Immature natural killer cell (primary cell): ENCODE measurements at places on chromosomes 12 and 14. TPM values are rescaled to one million over a fixed set of nuclear protein-coding genes. Genes with fewer than 3 reads are reported as not detected.

DNA sequence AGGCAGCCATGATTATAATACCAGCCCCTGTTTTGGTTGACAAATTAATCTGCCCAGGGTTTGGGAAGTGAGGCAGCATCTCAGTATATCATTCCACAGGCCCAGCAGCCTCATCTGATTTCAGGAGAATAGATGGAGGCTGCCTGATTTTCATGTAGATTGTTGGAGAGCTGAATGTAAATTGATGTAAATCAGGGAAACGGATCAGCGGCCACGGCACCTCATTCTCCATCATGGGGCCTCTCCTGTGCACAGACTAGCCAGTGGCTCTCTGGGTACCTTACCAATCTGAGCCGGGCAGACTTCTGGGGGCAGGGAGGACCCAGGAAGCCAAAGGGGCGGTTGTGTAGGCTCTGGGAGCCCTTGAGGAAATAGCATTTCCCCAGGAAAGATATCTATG lies 63.7 kb upstream of the GSC start:
- H3K27me3 ChIP-seq = no peaks in the 10 kb centered on the region
- no peaks in the 10 kb centered on the region for H3K36me3 ChIP-seq
- no peak for DNase-seq
- H3K27ac ChIP-seq = no peak overlapping the region
- no peak overlapping the region for H3K4me3 ChIP-seq
- no peaks in the 10 kb centered on the region for H3K4me1 ChIP-seq

- no peak overlapping the region for H3K27ac ChIP-seq
- H3K4me3 ChIP-seq = no peak overlapping the region
- no peaks in the 10 kb centered on the region for H3K27me3 ChIP-seq
These were observed 436.2 kb downstream of the RAD51B start for GRCh38 chr14:68255693-68256178.

Gene DHH
- polyA plus RNA-seq = not detected

GRCh38 chr12:93380480-93381121 lies 2.9 kb downstream of the NUDT4 start:
- no peaks in the 10 kb centered on the region for H3K36me3 ChIP-seq
- no peak for DNase-seq
- H3K27ac ChIP-seq = no peak overlapping the region
- peaks cover 57% of the 10 kb centered on the region for H3K4me1 ChIP-seq

Gene SYNE3
- 1.0 TPM for polyA plus RNA-seq

GRCh38 chr14:22190411-22191191 lies 398.4 kb downstream of the DAD1 start:
- H3K36me3 ChIP-seq = no peaks in the 10 kb centered on the region
- no peak overlapping the region for H3K27ac ChIP-seq
- peaks cover 2% of the 10 kb centered on the region for H3K27me3 ChIP-seq
- no peak for DNase-seq

- DNase-seq = no peak
- H3K4me1 ChIP-seq = peaks cover 13% of the 10 kb centered on the region
- H3K27me3 ChIP-seq = peaks cover 7% of the 10 kb centered on the region
- H3K4me3 ChIP-seq = no peak overlapping the region
- H3K36me3 ChIP-seq = peaks cover 15% of the 10 kb centered on the region
These were observed 10.1 kb downstream of the LTB4R start for GRCh38 chr14:24321212-24321975.

Gene ARL6IP4
- 327 TPM for polyA plus RNA-seq

Gene GYS2
- polyA plus RNA-seq = not detected

Gene RIMBP2
- not detected for polyA plus RNA-seq

- peaks cover 11% of the 10 kb centered on the region for H3K4me1 ChIP-seq
- no peak within 1 kb of the TSS for H3K27ac ChIP-seq
- no peak within 1 kb of the TSS for H3K4me3 ChIP-seq
- peaks cover 5% of the 10 kb centered on the region for H3K27me3 ChIP-seq
- H3K36me3 ChIP-seq = no peaks in the 10 kb centered on the region
These were observed at the start of gene GLT8D2 for GRCh38 chr12:104049903-104050356. Gene GLT8D2, minus strand, starts transcription at chr12:104050187. Its CDS starts 30,539 bp downstream, at chr12:104019648.

Gene POTEG
- not detected for polyA plus RNA-seq

Gene TMPRSS12
- not detected for polyA plus RNA-seq

DNA sequence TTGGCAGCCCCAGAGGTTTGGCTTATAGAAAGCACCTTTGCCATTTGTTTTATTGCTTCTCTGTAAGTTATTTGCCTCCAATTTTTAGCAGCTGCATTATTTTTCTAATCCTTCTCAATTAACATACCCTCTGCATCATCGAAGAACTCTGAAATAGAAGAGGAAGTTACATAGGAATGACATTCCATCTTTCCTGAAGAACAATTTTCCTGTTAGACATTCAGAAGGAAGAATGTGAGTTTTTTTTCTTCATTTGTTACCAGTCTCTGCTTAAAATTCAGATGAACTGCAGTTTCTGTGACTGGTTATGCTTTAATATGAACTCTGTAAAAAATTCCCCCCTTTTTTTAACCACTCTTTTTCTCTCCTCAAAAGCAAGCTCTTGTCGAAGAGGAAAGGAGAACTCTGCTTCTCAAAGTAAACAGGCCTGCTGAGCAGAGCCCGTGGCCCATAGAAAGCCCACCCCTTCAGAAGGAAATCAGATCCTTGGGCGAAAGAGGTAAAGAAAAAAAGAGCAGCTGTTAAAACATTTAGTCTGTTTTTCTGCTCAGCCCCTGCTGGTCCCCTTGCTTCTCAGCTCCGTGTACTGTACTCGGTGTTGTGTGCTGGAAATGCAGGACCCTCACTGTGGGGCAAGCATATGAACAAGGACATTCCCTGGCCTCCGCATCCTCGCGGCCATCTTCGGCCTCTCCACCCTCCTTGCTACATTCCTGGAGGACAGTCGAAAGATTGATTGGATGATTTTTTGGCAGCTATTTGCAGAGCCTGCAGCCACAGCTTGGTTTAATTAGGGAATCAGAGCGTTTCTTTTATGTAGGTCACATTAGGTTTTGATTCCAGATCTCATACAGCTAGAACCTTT lies 164.4 kb upstream of the LRIG3 start:
- no peaks in the 10 kb centered on the region for H3K4me1 ChIP-seq
- H3K4me3 ChIP-seq = no peak overlapping the region
- H3K27me3 ChIP-seq = peaks cover 1% of the 10 kb centered on the region
- H3K36me3 ChIP-seq = no peaks in the 10 kb centered on the region
- no peak for DNase-seq

Gene DNAJC22
- not detected for polyA plus RNA-seq

GRCh38 chr12:1781772-1782171 lies 38.6 kb upstream of the LRTM2 start:
- H3K27ac ChIP-seq = no peak overlapping the region
- H3K27me3 ChIP-seq = no peaks in the 10 kb centered on the region
- no peaks in the 10 kb centered on the region for H3K36me3 ChIP-seq
- H3K4me1 ChIP-seq = peaks cover 13% of the 10 kb centered on the region
- no peak for DNase-seq

Gene ABCD2
- 0.36 TPM for polyA plus RNA-seq
